Hepatocyte (in vitro differentiated cells): ENCODE measurements at places on chromosomes 16 and 17.
A peak's percentile ranks its signal among the peaks of the same experiment; 100 is the strongest.

DNA sequence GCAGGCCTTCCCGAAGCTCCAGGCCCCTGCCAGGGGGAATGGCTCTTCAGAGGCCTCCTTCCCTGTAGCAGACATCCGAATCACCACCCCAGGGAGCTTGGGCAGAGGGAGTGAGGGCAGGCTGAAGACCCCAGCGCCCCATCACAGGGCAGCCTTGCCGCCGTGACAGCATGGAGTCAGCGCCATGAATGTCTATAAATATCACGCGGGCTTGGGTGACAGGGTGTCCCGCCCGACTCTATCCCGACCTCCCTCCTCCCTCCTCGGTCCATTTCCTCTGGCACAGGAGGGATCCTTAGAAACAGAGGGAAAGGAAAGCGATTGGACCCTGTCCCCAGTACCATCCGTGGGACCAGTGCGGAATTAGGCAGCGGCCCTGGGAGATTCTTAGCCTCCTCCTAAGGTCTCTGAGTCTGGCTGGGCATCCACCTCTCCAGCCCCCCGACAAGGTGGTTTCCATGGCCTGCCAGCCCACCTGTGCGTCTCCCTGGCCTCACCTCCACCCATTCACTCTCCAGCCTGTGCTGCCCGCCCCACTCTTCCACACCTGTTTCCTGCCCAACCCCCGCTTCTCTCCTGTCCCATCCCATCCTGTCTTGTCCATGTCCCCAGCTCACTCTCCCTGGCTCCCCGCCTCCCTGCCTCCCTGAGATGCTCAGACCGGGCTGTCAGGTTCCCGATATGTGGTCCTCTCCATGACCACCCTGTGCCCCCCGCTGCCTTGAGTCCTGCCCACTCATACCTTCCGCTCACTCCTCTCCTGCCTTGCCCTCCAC, 5.1 kb downstream of the ATP2A1 start:
- DNase-seq = no peak

- DNase-seq = no peak
Measured at GRCh38 chr17:30212750-30213149, 22.7 kb downstream of the SLC6A4 start.

- no peak for DNase-seq
Measured at GRCh38 chr17:80415626-80416137, 715 bp downstream of the ENDOV start.

- DNase-seq = no peak
Measured at GRCh38 chr17:61536422-61536955, 54.5 kb downstream of the NACA2 start.

GRCh38 chr16:4053301-4053845, 62.9 kb downstream of the ADCY9 start:
- DNase-seq = peak; percentile 16

DNA sequence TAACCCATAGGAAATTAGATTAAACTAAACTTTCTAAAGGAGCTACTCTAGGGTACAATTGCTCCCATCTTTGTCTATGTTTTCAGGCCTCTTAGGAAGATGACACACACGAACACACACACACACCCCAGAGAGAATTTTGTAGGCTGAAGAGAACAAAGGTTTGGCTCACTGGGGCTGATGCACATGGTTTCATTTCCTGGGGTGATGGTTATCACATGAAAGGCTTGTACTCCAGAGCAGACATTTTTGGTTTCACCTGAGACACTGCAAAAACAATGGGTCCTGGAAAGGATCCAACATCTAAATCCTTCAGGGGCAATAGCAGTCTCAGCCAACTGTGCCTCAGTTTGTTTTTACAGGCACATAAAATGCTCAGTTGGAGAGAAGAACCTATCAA, 62.8 kb downstream of the GRB7 start:
- no peak for DNase-seq

GRCh38 chr17:73074566-73074965, 17.9 kb downstream of the SLC39A11 start:
- DNase-seq = no peak

GRCh38 chr16:13696017-13696416, 223.9 kb upstream of the ERCC4 start:
- DNase-seq = no peak
